ENCODE measurements at places on chromosomes 7 and 10. TPM values are rescaled to one million over a fixed set of nuclear protein-coding genes. Genes with fewer than 3 reads are reported as not detected.

OR2A7 gene
- 0.86 TPM for total RNA-seq

PRRT4 gene
- total RNA-seq, result 0.16 TPM

GBX1 gene
- not detected for total RNA-seq

LRRD1 gene
- total RNA-seq, result not detected

- no peak for DNase-seq
Observed at GRCh38 chr10:124746992-124747391, 2.8 kb upstream of the FAM53B start.

GRCh38 chr7:100035876-100036275 is 13.7 kb upstream of the ZSCAN21 start:
- no peak for DNase-seq

DNA sequence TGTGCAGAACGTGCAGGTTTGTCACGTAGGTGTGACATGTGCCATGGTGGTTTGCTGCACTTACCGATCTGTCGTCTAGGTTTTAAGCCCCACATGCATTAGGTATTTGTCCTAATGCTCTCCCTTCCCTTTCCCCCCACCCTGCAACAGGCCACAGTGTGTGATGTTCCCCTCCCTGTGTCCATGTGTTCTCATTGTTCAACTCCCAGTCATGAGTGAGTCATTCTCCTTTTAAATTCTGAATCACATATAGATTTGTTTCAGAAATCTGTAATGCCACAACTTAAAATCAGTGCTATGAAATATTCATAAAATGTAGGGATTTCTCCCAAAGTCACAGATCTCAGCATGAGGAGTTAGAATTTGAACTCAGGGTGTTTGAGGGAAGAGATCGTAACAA is 552.5 kb upstream of the MBL2 start:
- no peak for DNase-seq
